Ovary (tissue), 10 donors: ENCODE measurements at places on chromosomes 16 and 17.

DNA sequence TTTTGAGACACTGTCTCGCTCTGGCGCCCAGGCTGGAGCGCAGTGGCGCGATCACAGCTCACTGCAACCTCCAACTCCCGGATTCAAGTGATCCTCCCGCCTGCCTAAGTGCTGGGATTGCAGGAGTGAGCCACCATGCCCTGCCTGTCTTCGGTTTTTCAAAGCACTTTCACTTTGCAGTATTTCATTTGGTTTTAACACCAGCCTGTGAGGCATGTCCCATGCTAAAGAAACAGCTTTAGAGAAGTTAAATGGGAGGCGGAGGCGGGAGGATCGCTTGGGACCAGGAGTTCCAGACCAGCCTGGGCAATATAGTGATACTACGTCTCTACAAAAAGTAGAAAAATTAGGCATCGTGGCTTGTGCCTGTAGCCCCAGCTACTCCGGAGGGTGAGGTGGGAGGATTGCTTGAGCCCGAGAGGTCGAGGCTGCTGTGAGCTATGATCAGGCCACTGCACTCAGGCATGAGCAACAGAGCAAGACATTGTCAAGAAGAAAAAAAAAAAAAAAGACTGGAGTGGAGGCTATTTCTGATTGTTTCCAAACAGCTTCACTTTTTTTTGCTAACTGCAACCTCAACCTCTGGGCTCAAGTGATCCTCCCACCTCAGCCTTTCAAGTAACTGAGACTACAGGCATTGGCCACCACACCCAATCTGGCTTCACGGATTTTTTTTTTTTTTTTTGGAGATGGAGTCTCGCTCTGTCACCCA is 1.3 kb downstream of the METTL23 start:
- DNase-seq: peak; percentile 29

DNA sequence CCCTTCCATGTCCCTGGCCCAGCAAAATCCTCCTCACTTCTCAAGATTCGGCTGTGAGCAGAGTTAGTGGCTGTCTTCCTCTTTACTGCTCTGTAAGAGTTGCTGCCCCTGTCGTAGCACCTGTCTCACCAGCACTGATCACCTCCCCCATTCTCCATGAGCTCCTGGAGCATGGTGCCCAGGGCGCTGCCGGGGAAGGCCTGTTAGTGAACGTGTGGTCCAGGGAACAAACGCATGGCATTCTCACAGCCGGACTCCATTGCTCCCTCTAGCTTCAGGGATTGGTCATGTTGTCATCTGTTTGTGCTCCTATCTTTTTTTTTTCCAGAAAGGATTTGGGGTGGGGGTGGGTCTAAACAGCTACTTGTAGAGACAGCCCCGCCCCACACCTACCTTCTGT is 141.2 kb downstream of the CMIP start:
- no peak for DNase-seq

DNA sequence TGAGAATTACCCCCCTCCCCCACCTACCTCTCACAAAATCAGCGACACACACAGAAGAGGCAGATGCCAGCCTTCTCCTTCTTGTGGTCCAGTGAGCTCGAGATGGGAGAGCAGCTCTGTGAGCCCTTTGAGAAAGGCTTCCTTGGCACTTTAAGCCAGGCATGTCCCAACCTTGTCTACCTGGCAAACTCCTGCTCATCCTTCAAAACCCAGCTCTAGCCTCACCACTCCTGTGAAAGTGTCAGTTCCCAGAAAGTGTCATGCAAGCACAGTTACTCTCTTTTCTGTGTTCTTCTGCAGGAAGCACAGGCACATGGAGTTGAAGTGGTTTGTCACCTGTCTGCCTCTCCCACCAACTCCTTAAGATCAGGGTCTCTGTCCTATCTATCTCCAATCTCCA is 1.6 kb downstream of the TMEM98 start:
- no peak for DNase-seq

DNA sequence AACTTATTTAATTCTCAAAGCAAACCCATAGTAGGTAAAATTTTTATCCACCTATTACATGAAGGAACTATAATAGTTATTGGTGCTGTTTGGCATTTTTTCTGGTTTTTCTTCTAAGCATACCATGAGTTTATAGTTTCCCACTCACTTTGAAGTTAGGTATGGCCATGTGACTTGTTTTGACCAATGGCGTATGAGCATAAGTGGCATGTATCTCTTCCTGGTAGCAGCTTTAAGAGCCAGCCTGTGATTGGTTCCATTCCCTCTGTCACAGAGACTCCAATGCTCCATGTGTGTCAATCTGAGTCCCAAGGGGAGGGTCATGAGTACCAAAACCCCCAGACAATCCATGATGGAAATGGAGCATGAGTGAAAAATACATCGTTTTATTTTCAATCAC is 282.9 kb upstream of the N4BP1 start:
- DNase-seq: no peak

- DNase-seq: no peak
Measured at GRCh38 chr17:44775838-44776621, 17.2 kb downstream of the ADAM11 start.

GRCh38 chr17:8056232-8056975 is 17.5 kb downstream of the ALOX15B start:
- peak; percentile 8 for DNase-seq

DNA sequence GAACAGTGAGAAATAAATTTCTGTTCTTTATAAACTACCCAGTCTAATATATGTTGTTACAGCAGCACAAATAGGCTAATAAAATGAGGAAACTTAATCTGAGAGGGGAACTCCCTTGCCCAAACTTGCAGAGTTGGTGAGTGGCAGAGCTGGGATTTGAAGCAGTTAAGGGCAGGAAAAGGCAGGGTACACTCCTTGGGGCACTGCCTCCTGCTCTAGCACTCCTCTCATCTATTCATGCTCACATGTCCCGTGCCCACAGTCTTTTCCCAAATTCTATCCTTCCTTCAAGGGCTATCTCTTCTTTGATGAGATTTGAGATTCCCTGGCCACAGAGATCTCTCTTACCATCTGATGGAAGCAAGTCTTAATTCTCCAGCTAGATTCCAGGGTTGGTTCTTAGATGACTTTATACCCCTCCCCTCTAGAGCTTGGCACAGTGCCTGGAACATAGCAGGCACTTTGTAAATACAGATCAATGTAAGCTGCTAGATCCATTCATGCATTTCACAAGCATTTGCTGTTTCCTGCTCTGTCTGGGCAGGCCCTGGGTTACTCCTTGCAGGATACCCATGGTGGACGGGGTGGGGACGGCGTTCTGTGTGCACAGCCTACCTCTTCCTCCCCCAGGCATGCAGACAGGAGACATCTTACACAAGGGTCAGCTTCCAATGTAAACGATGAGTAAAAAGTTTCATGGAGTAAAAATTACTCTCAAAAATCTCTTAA is 39.2 kb upstream of the ABCC12 start:
- no peak for DNase-seq

DNA sequence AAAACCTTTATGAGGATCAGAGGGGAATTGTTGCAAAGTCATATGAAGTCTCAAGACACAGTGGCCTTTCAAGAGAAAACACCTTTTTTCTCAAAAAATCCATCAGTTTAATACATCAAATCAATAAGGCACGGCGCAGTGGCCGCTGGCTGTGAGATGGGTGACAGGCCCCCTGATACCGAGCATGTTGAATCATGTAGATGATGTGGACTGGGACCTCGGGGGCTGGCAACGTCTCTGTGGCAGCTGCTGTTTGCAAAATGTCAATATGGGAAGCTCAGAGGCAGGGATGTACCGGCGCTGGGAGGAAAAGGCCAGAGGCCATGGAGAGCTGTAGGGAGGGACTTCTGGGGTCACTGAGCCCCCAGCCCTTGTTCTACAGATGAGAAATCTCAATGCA is 169.1 kb downstream of the GSG1L start:
- no peak for DNase-seq

GRCh38 chr16:75143941-75144340 is 4.4 kb upstream of the ZFP1 start:
- DNase-seq: no peak

GRCh38 chr17:9021992-9022572 is 772 bp downstream of the NTN1 start:
- DNase-seq: no peak

DNA sequence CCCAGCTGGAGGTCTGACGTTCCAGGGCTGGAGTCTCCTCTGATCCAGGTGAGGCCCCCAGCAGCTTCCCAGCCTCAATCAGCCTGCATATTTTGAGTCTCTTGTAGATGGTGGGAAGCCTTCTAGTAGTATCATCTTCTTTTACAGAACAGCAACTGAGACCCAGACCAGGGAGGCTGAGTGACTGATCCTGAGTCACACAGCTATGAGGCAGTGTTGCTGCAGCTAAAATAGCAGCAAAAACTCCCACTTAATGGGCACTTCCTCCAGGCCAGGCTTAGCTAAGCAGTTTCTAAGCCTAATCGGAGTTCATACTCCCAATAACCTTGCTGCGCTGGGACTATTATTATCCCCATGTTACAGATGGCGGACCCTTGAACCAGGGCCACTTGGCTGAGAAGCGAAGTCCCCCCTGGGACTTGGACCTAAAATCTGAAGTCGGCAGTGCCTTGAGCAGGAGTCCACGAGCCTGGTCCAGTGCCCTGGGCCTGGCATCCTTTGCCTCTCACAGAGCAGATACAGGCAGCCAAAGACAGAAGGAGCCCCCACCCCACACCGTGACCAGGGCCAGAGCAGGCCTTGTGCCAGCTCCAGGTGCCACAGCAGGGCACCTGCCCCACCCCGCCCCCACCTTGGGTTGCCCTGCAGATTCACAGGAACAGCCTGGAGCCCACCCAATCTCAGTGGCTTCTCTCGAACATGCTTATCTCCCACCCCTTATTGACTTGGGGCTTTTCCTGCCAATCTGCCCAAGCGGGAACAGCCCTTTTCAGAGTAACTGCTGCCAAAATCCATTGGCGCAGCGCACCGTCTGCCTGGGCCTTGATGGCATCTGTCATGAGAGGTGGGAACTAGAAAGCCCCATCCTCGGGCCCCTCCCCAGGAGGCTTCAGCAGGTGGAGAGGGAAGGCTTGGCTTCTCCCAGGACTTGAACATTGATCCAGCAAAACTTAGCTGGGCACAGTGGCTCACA is 65.1 kb downstream of the SOCS1 start:
- DNase-seq: no peak

GRCh38 chr17:7561028-7561575 is 617 bp upstream of the SENP3 start:
- DNase-seq: peak; percentile 94

DNA sequence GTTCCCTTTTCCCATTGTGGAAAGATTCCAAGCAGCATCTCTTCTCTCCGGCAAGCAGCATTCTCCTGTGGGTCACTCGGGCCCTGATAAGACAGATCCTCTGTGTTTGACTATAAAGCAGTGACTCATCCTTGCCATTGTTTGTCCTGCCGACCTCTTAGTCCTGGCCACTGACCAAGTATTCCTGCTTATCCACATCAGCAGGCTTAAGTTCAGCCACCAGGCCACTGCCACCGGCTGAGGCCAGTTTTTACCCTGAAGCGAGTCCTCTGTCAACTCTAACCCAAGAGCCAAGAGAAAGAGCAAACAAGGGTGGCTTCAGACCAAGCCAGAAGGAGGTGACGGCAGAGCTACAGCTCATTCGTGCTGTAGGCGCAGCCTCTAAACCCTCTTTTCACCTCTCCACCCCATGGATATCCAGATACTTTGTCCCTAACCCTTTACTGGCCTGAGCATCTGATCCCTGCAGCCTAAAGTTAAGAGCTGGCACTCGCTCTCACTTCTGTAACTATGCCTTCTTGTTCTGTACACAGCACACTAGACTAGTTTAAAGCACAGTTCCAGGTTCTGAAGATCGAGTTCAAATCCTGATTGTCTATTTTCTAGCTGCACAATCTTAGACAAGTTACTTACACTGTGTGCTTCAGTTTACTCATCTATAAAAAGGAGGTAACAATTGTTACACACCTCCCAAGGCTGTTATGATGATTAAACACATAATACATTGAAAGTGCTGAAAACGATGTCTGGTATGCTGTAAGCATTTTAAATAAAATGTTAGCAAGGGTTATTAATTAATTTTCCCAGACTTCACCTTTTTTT is 31.0 kb downstream of the SOX9 start:
- no peak for DNase-seq

DNA sequence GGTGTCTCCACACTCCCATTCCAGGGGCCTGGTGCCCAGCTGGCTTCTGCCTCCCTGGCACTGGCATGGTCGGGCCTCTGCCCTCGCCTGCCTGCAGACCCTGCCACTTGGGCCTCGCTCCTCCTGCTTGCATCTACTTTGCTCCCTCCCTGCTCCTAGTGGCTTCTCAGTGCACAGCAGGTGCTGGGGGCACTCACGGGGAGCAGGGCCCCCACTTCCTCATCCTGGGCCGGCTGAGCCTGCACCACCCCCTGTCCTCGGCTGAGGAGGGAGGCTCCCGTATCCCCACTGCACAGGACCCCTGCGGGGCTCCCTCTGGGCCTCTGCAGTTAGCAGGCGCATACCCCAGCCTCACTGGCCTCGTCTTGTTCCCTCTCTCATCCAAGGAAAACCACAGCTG is 35.2 kb downstream of the CIBAR2 start:
- DNase-seq: no peak

GRCh38 chr17:32793841-32794240 is 83.1 kb downstream of the MYO1D start:
- DNase-seq: no peak

DNA sequence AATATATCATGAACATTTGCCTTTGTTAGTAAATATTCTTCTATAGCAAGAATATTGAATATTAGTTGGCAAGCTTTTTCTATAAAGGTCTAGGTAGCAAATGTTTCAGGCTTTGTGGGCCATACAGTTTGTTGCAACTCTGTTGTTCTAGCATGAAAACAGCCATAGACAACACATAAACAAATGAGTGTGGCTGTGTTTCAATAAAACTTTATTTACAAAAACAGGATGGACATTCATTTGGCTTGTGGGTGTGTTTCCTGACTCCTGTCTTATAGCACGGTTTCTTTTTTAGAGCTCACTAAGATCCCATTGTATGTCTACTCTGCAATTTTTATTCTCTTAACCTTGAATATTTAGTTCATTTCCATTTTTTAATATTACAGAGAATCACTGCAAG is 39.0 kb downstream of the ARL4D start:
- DNase-seq: no peak

DNA sequence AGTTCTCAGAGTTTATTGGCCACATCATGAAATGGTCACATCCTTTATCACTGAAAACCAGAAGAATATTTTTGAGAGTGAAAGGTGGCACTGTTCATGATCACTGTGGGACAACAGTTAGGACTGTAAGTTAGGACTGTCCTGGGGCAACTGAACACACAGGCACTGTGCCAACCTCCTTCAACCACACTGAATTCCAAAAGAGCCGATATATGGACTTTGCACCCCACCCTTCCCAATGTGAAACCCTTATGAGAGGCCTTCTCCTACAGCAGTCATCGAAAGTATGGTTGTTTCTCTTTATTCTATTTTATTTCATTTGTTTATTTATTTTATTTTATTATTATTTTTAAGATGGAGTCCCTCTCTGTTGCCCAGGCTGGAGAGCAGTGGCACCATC is 353.5 kb downstream of the TOX3 start:
- no peak for DNase-seq

GRCh38 chr17:30981531-30982519 is 11.0 kb downstream of the RNF135 start:
- DNase-seq: no peak

DNA sequence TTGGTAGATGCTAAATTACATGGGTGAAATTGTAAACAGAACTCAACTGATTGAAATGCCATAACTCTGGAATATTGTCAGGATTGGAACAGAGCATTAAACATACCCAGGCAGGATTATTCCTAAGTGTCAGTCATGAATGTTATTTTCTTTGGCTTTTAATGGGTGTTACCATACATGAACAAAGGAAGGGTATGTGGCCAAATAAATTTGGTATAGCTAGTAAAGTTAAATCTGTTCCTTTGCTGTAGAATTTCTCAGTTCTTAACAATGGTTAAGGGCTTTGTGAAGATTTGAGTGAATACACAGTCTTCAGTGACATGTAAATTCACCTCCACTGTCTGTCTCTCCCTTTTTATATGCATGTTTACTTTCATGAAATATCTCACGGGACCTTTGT is 679.5 kb upstream of the CDH8 start:
- DNase-seq: no peak
